ENCODE measurements at places on chromosomes 2 and 18.

- DNase-seq = no peak
Observed at GRCh38 chr2:96315400-96316071, 9.6 kb upstream of the ITPRIPL1 start.

DNA sequence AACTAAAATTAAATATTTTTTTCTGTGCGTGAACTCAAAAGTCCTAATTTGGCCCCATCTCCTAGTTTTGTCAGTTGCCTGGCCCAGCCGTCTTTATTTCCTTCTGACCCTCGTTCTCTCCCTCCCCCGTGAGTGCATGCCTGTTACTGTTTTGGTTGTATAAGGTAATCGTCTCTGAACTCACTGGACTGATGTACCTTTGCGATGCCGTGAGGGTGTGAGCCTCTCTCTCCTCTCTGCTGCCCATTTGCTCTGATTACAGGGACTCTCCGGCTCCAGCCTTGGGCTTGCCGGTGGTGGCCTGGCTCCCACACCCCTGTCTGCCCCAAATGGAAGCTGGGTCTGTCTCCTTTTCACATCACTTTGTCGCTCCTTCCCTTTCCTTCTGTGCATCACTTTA, 66.5 kb upstream of the RBM44 start:
- DNase-seq = no peak

- no peak for DNase-seq
Observed at GRCh38 chr2:8885449-8886201, 48.2 kb upstream of the KIDINS220 start.

GRCh38 chr18:13443552-13443951, 225.0 kb downstream of the LDLRAD4 start:
- DNase-seq = no peak

DNA sequence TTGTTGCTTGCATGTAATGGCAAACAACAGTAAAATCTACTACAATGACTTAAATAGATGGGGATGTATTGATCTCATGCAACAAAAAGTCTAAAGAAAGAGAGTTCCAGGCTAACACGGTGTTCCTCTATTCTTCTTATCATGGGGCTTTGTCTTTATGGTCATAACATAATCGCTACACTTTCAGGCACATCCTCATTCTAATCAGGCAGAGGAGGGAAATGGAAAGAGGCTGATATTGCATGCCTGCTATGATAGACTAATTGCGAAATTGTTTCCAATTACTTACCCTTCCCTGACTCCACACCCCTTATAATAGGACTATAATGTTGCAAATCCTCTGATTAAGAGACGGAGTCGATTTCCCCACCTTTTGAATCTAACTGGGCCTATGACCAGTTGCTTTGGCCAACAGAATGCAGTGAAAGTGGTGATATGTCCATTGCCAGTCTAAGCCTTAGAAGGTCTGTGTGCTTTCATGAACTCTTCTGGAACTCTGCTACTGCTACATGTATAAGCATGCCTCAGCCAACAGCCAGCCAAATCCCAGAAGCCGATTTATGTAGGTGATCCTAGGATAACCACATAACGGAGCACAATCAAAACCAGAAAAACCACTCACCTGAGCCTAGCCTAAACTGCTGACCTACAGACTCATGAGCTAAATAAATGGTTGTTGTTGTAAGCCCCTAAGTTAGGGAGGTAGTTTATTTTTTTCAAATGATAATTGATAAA, 180.3 kb upstream of the TACR1 start:
- DNase-seq = no peak

- DNase-seq = no peak
Observed at GRCh38 chr2:222100704-222101699, 197.8 kb downstream of the PAX3 start.

GRCh38 chr2:223648755-223649154, 46.6 kb upstream of the SCG2 start:
- DNase-seq = no peak

DNA sequence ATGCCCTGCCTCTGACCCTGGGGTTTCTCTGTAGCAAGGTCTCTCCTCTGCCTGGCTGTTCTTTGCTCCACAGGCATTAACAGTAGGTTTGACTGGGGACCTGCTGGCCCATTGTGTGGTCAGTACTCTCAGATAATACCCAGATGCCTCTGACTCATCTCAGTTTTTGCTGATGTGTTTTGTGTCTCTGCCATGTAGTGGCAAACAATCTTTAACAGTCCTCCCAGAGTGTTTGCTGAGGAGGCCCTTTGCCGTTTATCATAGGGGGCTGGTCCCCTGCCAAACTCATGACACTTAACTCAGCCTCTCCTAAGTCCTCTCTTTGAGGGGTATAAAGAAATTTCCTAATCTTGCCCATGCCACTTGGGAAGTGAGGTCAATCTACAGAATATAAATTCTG, 793.7 kb upstream of the FANCL start:
- DNase-seq = no peak

DNA sequence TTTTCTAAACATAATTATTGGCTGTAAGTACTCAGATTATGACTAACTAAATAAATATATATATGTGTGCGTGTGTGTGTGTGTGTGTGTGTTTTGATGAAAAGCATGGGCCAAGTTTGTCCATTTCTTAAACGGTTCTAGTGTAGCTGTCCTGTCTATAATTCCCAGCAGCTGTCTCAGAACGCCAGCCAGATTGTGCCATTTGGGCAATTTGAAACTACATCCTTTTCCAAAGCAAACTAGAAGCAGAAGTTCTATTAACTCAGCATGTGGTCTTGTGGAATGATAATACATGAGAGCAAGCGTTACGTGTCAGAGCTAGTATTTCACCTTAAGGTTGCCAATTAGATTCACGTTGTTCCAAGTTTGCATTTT, 1.7 kb downstream of the ARHGAP28 start:
- DNase-seq = peak; percentile 83

DNA sequence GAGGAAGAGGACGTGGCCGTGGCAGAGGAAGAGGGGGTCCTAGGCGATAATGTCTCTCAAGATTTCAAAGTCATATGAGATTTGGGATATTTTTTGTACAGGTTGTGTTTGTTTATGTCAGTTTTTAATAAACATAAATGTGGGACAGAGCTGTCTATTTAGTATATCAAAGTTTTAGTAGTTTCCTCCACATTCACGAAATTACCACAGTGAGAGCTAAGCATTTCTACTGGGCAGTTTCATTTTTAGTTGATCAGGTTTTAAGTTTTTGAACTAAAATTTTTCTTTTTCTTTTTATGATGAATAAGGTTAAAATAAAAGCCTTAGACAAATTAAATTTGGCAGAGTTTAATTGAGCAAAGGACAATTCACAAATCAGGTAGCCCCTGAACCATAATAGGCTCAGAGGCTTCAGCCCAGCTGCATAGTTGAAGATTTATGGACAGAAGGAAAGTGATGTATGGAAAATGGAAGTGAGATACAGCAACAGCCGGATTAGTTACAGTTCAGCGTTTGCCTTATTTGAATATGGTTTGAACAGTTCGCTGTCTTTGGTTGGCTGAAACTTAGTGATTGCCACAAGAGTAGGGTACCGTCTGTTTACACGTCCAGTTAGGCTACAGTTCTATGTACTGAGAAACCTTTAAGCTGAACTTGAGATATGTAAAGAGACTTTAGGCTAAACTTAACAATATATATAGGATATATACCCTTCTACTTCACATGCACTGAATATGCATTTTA, 17.1 kb downstream of the SNRPD1 start:
- DNase-seq = no peak

DNA sequence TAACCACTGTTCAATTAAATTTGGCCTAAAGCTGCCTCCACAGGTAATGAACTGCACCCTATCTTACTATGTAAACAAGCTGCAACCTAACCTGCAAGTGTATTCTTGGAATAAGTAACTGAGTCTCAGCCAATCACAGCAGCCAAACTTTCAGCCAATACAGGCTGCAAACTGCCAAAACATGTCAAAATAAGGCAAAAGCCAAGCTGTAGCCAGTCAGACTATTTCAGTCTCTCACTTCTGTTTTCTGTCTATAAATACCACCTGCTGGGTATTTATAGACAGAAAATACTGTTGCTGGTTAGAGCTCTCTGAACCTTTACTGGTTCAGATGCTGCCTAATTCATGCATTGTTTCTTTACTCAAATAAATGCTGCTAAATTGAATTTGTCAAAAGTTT, 14.3 kb downstream of the C2orf76 start:
- no peak for DNase-seq

DNA sequence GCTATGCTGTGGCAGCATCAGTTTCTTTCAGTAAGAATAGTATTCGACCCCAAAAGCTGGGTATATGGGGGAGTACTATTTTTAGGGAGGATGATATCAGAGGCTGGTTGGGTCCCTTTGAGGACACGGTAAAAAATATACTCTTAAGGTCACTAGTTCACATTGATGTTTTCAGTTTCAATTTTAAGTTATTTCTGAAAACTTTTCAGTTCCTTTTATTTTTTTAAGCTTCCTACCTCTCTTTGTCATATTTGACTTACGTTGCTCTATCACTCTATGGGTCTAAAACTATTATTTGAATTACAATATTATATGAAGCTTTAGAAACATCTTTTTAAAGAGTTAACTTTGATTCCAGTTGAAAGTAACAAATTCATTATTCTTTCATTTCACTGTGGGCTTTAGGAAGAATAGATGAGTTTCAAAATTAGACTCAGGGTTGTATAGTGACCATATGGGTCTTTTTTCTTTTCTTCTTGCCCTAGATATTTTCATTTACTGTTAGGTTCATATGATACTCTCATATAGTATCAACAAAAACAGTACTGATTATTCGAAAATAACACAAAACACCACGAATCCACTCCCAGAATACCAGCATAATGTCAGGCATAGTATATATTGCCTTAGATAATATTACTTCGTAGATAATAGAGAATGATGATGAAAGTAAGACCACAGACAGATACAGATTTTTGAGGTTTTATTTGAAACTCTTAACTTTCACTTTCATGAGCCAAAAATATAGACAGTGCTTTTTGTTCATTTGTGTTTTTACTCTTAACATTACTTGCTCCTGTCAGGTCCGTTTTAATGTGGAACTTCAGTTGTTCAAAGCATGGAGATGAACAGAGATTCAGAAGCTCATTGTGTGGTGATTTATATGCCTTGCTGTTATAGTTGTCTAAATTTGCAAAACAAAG, 9.8 kb downstream of the RMDN2 start:
- DNase-seq = no peak

GRCh38 chr2:224749136-224749535, 33.0 kb upstream of the CCDC195 start:
- DNase-seq = no peak

GRCh38 chr2:179787601-179788000, 73.8 kb downstream of the ZNF385B start:
- no peak for DNase-seq

- DNase-seq = no peak
Observed at GRCh38 chr18:1370552-1370951, 465.9 kb downstream of the ADCYAP1 start.

- DNase-seq = no peak
Observed at GRCh38 chr2:132609101-132609890, 60.7 kb downstream of the LYPD1 start.

DNA sequence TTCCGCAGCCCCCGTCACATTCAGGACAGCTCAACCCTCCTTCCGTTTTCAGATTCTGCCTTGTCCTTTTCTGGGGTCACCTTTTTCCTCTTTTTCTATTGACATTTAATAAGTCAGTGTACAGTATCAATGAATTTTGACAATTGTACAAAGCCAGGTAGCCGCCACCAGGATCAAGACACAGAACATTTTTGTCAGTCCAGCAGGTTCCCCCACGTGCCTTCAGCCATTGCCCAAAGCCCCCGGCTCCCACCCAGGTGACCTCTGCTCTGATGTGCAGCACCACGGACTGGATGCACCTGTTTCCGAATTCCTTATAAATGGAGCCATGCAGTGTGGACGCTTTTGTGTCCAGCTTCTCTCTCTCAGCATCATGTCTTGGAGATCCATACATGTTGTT, 30.0 kb downstream of the CROCC2 start:
- DNase-seq = no peak

DNA sequence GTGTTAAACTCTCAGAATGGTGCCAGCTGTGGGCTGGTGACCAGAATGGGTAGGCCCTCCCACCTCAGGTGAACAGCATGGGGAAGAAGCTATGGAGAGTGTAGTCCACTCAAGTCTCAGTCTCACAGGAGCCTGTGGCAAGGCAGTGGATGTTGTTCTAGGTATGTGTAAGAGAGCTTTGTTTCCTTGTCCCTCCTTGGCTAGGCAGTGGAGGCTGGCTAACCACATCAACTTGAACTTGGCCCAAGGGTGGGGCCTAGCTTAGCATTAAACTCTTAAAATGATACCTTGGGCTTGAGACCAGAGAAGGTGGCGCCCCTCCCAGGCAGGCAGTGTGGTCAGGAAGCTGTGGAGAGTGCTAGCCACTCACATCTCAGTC, 53.2 kb upstream of the SLC4A10 start:
- no peak for DNase-seq

GRCh38 chr2:67694445-67694844, 297.3 kb downstream of the ETAA1 start:
- no peak for DNase-seq

DNA sequence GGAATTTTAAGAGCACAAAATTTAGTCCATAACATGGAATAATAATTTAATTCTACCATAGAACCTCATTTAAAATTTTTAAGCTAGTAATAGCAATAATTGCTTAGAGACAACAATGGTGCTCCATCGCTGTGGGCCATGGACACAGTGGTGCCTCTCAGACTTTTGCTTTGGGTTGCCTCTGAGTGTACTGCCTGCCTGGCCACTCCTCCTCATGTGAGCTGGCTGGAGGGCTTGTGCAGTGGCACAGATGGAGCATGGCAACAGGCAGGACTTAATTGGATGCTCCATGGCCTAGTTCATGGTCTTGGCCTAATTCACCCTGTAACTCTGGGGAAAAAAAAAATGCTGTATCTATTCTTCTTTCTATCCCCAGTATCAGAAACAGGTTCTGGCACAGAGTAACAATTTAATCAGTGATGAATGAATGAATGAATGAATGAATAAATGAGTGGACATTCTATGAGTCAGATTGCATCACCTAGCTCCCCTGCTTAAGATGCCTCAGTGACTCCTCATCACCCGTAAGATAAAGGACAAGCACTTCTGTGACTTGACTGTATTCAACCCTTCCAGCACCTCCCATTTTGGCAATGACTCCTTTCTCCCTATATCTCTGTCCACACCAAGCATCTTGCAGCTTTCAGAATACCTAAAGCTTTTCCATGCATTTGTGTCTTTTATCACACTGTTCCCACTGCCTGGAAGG, 211.8 kb upstream of the SLC14A2 start:
- DNase-seq = no peak

GRCh38 chr2:37091873-37092272, 7.6 kb downstream of the GPATCH11 start:
- DNase-seq = no peak

DNA sequence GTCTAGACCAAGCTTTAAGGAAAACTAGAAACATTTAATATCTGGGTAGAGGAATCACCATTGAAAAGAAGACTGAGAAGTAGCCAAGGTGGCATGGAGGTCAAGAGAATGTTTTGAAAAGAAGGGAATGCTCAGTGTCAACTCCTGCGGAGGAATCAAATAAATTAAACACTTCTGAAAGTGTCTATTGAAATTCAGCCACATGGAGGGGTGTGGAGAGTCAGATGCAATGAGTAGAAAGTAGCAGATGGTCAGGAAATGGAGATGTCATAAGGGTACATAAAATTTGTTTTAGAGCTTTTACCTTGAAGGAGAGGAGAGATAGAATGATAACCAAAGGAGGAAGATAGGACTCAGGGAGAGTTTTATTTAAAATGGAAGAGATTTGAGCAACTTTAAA, 35.1 kb downstream of the NLRC4 start:
- no peak for DNase-seq
